ENCODE measurements at places on chromosomes 7 and 10.

GRCh38 chr10:70445718-70446657, 4.5 kb upstream of the NODAL start:
- DNase-seq, result no peak

DNA sequence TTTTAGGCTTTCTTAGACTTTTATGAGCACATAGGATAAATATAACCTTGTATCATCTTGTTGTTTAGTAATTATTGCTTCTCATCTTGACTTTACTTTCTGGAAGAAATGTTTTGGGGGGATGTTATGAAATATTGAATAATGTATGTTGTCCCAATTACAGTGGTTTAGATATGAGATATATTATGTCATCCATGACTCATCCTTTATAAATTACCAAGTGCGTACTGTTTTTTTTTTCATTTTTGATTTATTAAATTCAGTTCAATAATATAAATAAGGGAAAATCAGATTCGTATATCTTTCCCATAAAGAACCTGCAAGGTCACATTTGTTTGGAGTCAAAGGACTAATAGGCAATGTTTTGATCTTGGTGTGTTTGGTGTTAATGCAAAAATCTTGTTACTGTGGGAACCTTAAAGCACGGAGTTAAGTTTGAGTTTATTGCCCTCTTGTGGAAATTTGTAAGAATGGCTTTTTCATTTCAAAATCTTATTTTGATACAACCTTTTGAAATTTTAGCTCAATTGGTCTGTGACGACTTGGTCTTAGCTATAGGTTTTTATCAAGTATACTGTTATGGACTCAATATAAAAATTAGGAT, 108.6 kb downstream of the SRI start:
- DNase-seq, result no peak

GRCh38 chr7:24786941-24787340, 29.7 kb upstream of the GSDME start:
- DNase-seq, result no peak

GRCh38 chr7:18540396-18540795, 44.8 kb downstream of the HDAC9 start:
- no peak for DNase-seq

- no peak for DNase-seq
These were observed 220.2 kb downstream of the PHF14 start for GRCh38 chr7:11193888-11194287.

DNA sequence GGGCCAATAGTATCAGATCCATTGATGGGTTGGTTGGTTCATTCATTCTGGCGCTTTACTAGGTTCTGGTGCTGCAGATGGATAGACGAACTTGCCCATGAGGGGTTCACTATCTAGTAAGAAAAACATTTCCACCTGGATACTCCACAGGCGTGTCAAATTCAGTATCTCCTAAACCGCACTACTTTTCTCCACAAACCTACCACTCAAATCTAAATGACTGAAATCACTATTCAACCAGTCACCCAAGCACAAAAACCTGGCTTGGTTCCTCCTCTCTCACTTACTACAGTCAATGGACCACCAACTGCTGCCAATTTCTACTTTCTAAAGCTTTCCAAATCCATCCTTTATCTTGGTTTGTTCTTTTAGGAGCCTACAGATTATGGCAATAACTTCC, 572 bp downstream of the AGK start:
- DNase-seq, result no peak

GRCh38 chr10:88190540-88191235, 327.3 kb downstream of the PTEN start:
- DNase-seq, result no peak

Data from activated T-helper 1 cell treated with anti-CD3 and anti-CD28 coated beads, Interleukin-12 subunit alpha, Interleukin-12 subunit beta, Interleukin-2, Interleukin-4 antibody, amounts not matched to agents 30 ng/mL and 10 ng/mL and 1 ng/mL, durations not matched to agents 14 hours and 24 hours and 36 hours (primary cell).